ENCODE measurements at places on chromosomes 6 and 20.

GRCh38 chr6:116763906-116764628, 1.5 kb downstream of the FAM162B start:
- no peak for DNase-seq

- DNase-seq, result no peak
Measured at GRCh38 chr6:38364775-38365174, 275.0 kb downstream of the BTBD9 start.

DNA sequence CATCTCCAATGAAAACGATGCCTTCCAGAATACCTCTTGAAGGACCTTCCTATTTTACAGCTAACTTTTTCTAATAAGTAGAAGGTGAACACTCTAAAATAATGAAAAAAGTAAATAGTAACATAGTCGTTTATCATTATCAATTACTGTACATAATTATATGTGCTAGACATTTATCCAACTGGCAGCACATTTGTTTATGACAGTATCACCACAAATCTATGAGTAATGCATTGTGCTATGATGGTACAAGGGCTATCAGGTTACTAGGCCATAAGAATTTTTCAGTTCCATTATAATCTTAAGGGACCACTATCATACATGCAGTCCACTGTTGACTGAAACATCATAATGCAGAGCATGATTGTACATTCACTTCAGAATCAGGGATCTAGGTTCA, 68.4 kb downstream of the ATG5 start:
- no peak for DNase-seq

DNA sequence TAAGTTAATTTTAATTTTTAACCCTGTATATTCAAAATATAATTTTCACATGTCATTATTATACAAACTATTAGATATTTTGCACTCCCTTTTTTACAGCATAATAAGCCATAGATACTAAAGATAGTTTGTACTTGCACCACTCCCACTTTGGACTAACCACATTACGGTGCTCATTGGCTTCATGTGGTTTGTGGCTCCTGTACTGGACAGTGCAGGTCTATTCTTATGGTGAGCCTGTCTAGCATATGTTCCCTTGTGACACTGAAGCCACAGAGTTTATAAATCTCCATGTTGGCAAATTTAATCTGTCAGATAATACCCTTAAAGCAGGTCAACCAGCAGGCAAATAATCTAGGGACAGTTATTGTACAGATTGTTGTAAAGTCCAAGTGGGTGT, 354.4 kb upstream of the KCNQ5 start:
- DNase-seq, result no peak

- DNase-seq, result no peak
Measured at GRCh38 chr6:45626087-45626891, 248.6 kb upstream of the SUPT3H start.

- no peak for DNase-seq
Measured at GRCh38 chr6:157946865-157947532, 34.7 kb upstream of the SYNJ2 start.

DNA sequence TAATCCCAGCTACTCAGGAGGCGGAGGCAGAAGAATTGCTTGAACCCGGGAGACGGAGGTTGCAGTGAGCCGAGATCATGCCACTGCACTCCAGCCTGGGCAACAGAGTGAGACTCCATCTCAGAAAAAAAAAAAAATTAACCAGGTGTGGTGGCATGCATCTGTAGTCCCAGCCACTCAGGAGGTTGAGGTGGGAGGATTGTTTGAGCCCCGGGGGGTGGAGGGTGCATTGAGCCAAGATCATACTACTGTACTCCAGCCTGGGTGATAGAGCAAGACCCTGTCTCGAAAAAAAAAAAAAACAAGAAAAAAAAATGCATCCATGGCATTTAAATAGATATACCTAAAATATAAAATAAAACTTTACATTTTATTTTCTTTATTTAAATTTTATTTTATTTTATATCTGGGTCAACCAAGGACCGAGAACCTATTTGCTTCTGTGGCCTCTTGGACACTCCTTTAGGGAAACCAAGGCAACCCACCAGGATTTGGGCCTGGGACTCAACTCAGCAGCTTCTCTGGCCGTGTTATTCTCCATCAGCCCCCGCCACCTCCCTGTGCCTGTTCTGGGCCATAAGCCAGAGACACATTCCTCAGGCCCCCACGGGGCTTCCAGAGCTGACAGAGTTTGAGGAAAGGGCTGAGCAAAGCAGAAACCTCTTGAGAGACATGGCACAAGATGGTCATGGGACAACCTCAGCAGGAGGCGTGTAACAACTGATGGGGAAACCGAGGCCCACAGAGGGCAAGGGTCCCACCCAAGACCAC, 6.2 kb downstream of the SNTA1 start:
- no peak for DNase-seq

- no peak for DNase-seq
Measured at GRCh38 chr20:35054814-35055213, 37.8 kb downstream of the TRPC4AP start.

- no peak for DNase-seq
Measured at GRCh38 chr6:154806804-154807203, 73.6 kb downstream of the SCAF8 start.

GRCh38 chr6:64504503-64504902, 868.9 kb downstream of the PHF3 start:
- no peak for DNase-seq

GRCh38 chr6:9401960-9402359, 966.6 kb upstream of the SLC35B3 start:
- DNase-seq, result no peak

- DNase-seq, result no peak
Measured at GRCh38 chr6:3961581-3962215, 112.5 kb downstream of the FAM50B start.

- DNase-seq, result no peak
Measured at GRCh38 chr6:20167601-20168000, 44.7 kb downstream of the MBOAT1 start.

- DNase-seq, result no peak
Measured at GRCh38 chr6:38833320-38833719, 118.2 kb downstream of the DNAH8 start.

DNA sequence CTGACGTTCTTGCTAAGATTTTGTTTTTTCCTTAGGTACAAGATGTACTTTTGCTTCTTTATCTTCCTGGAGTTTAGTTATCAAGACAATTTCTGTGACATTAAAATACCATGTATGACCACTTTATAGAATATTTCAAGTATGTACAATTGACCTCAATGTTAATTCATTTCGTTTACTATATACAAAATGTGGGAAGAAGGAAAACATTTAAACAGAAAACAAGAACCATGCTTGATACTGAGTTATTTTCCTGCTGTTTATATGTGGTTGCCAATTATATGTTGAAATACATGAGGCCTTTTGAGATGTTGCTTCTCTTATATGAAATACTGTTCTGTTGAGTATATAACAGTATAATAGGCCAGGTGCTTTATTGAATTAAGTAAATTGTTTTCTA, 184.3 kb downstream of the JARID2 start:
- no peak for DNase-seq

DNA sequence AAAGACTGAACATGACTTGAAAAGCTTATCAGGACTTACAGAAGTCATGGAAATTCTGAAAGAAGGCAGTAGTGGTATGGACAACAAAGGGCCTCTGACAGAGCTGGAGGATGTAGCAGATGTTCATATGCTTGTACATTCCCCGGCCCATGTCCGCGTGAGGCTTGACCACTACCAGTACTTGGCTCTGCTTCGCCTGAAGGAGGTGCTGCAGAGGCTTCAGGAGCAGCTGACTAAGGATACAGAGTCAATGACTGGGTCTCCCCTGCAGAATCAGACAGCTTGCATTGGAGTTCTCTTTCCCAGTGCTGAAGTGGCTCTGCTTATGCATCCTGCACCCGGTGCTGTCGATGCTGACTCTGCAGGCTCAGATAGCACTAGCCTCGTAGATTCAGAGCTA, 29.2 kb downstream of the TAF11 start:
- DNase-seq, result no peak

GRCh38 chr6:67935976-67936477, 699.1 kb upstream of the ADGRB3 start:
- DNase-seq, result no peak

GRCh38 chr6:20417819-20418218, 16.1 kb downstream of the E2F3 start:
- DNase-seq, result no peak

DNA sequence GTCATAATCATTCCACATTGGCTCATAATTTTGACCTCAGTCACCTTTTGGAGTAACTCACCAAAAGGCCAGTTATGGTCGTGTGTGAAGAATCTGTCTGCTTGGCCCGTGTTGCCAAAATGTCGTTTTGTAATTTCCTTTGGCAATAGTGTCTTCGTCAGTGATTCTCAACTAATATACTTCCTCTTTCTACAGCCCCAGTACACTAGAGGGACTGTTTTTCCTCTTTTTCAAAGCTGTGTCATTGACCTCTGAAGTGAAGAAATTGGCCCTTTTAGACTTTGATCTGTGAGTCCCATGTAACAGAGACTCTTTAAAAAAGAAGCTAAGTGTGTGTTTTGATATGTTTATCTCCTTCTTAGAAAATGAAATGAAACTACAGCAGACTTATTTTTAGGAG, 5.2 kb downstream of the FOXO3 start:
- DNase-seq, result no peak

- DNase-seq, result no peak
Measured at GRCh38 chr20:47876311-47877088, 91.2 kb upstream of the SULF2 start.

- DNase-seq, result no peak
Measured at GRCh38 chr20:8829256-8829655, 239.6 kb upstream of the PLCB4 start.

GRCh38 chr20:25654487-25654886, 30.7 kb upstream of the NANP start:
- no peak for DNase-seq

GRCh38 chr6:2917801-2918445, 14.8 kb upstream of the SERPINB9 start:
- no peak for DNase-seq

DNA sequence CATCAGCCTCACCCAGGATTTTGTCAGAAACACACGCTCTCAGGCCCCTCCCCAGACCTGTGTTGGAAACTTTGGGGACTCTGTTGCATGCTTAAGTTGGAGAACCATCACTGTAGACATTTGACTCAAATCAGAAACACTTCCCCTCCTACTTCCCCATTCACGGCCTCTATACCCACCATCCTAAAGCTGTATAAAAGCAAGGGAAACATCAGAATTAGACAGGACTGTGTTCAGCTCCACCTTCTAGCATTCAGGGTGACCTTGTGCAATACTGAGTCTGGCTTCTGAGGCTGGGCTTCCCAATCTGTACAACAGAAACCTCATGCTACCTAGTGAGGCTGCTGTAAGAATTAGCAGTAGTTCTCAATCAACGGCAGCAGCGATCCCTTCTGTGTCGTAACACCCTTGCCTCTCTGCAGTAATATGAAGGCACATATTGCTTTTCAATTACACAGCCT, 252.3 kb downstream of the LY86 start:
- DNase-seq, result no peak

DNA sequence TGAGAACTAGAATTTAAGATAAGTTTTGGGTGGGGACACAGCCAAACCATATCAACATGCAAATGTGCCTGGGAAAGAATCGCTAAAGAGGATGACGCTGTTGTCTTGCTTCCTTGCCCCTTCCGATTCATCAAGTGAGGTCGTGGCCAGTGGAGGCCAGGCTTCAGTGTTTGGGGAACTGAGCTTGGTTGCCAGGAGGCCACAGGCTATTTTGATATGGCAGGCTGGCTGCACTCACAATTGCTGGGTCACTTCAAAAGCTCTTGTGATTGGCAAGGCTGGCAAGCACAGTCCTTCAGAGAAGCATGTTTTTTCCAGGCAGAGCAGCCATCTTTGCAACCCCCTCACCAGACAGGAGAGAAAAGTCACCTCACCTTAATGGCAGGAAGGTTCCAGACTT, 45.8 kb downstream of the SAMD5 start:
- no peak for DNase-seq

GRCh38 chr20:15942130-15942529, 631.1 kb downstream of the KIF16B start:
- DNase-seq, result no peak

GRCh38 chr20:51500311-51500710, 42.2 kb downstream of the NFATC2 start:
- DNase-seq, result no peak

GRCh38 chr6:161010418-161010817, 18.8 kb downstream of the MAP3K4 start:
- DNase-seq, result no peak

- no peak for DNase-seq
Measured at GRCh38 chr6:33347816-33348215, 30.3 kb upstream of the ZBTB22 start.

GRCh38 chr6:79077715-79078074, 359 bp downstream of the PHIP start:
- no peak for DNase-seq

DNA sequence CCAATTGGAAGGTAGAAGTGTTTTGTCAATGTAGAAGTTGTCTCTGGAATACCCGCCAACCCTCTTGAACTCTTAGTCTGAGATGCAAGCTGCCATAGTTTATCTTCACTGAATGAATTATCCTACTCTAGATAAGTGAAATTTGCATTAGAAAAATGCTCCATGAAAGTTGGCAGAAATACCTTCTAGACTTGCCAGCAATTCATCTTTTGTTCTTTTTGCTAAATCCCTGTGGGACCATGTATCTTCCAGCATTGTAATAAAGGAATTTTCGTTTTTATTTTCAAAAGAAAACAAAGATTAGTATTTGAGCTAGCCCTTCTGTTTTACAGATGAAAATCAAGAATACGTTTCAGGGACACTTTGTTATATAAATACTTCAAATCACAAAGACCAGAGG, 244.2 kb downstream of the CBLN4 start:
- DNase-seq, result no peak

DNA sequence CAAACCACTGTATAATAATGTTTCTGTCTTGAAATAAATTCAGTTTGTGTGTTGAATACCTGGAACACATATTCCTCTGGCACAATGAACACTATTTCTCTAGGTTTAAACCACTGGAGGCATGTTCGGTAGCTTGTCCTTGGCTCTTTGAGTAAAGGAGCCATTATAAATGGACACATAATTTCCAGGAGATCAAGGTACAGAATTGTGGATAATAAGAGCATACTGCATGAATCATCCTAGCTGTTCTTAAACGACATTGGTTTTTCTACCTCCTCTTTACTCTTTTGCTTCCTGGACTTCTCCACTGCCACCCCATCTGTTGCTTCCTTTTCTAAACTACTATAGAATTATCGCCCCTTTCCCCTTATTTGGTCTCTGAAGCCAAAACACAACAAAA, 1.2 kb downstream of the CENPW start:
- DNase-seq, result no peak

GRCh38 chr6:2733324-2733723, 17.4 kb downstream of the MYLK4 start:
- DNase-seq, result no peak

GRCh38 chr6:132354517-132355167, 46.6 kb downstream of the MOXD1 start:
- no peak for DNase-seq

- DNase-seq, result no peak
Measured at GRCh38 chr6:126535595-126535994, 195.7 kb downstream of the CENPW start.

- DNase-seq, result no peak
Measured at GRCh38 chr6:121858310-121858709, 422.9 kb downstream of the GJA1 start.

- DNase-seq, result no peak
Measured at GRCh38 chr20:20130399-20130798, 78.1 kb downstream of the CFAP61 start.
